ENCODE measurements at places on chromosomes 2 and 18.

DNA sequence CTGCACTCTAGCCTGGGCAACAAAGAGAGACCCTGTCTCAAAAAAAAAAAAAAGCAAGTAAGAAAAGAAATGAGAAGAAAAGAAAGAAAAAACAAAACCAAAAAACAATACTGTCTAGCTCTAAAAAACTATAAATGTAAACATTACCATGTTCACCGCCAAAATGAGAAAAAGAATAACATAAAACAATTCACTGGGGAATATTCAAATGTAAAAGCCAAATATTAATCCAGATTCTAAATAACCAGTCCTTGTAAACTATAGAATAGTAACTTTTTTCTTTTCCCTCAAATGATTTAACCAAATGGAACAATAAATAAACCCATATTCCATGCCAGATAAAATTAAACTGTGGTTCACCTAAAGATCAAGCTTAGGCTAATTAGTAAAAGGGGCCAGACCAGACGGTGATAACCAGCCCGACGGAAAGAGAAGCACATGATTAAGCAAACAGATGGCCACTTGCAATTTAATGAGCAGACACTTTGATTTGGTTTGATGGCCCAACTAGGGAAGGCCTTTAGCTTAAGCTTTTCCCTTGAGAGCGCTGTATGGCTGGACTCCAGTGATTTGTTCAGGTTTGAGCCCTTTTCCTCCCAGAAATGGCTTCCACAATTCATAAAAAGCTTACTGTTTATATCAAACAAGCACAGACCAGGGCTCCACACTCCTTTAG lies 39.4 kb upstream of the ZNF397 start:
- DNase-seq, result no peak

- DNase-seq, result no peak
Observed at GRCh38 chr2:112691881-112692281, 28.9 kb upstream of the NT5DC4 start.

- DNase-seq, result no peak
Observed at GRCh38 chr2:72925328-72925943, 8.1 kb downstream of the EMX1 start.

GRCh38 chr18:74541703-74542555 lies 7.6 kb downstream of the CNDP1 start:
- no peak for DNase-seq

DNA sequence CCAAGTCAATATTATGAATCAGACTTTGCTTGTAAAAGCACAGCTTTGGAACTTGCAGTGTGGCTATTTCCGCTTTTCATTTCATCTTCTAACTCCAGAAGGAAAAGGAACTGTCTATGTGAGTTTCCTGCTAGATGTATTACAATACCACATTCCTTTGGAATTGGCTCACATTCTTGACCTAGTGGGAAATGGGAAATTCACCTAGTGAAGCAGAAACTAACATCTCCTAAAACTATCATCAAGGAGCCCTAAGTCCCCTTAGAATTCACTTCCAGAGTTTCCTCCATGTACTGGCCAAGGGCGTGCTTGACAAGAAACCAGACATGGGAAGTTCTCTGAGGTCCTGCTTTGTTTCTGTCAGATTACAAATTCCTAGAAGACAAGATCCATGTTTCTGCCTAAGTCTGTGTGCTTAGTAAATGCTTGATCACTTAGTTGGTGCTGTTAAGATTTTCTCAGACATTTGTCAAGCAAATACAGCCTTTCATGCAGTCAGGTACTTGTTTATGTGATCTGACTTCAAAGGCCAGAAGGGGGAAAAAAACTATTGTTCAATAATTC lies 275.7 kb upstream of the FN1 start:
- DNase-seq, result no peak
